ENCODE measurements at places on chromosomes 5 and 9.

DNA sequence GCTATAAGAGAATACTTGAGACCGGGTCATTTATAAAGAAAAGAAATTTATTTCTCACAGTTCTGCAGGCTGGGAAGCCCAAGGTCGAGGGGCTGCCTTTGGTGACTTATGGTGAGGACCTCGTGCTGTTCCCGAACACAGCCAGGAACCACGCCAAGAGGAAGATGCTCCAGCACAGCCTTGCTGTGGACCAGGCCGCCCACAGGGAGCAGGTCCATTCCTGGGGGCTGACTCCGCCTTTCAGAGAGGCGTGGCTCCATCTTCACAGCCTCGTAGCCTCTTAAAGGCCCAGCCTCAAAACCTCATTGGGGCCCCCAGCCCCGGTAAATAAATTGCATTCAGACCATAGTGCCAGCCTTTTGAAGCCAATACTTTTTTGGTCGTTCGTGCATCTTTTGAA, 93.5 kb upstream of the CACNA1B start:
- no peak for DNase-seq

- no peak for DNase-seq
Observed at GRCh38 chr5:136192526-136193321, at the start of gene SMIM32. SMIM32 (minus strand) TSS chr5:136193162; CDS start chr5:136192524, 638 bp downstream.

- no peak for DNase-seq
Observed at GRCh38 chr5:102531506-102531905, 32.7 kb upstream of the SLCO6A1 start.

DNA sequence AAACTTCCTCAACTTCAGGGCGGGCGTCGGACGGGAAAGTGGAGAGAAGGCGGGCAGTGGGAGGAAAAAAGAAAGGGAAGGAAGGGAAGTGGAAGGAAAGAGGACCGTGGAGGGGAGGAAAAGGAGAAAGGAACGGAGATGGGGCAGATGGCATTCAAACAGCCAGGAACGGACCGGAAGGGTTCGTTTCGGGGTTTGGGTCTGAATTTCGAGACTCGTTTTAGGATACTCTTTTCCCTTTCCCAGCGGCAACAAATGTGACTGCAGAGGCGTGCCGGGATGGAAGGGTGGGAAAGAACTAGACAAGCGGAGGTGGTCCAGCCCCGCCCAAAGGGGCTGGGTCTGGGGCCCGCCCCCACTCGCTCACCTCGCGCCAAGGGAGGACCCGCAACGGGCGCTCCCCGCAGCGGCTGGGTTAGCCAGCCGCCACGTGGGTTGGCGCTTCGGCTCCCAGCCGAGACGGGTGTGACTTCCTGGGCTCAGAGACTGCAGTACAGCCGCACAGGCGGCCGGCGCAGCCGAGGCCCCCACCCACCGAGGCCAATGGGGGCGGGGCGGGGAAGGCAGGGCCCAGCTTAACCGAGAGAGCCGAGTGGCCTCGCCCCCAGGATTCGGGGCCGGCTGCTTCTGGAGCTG, 2.7 kb downstream of the VCAN start:
- DNase-seq: no peak

- no peak for DNase-seq
Observed at GRCh38 chr9:135584371-135584770, 22.8 kb downstream of the PAEP start.

DNA sequence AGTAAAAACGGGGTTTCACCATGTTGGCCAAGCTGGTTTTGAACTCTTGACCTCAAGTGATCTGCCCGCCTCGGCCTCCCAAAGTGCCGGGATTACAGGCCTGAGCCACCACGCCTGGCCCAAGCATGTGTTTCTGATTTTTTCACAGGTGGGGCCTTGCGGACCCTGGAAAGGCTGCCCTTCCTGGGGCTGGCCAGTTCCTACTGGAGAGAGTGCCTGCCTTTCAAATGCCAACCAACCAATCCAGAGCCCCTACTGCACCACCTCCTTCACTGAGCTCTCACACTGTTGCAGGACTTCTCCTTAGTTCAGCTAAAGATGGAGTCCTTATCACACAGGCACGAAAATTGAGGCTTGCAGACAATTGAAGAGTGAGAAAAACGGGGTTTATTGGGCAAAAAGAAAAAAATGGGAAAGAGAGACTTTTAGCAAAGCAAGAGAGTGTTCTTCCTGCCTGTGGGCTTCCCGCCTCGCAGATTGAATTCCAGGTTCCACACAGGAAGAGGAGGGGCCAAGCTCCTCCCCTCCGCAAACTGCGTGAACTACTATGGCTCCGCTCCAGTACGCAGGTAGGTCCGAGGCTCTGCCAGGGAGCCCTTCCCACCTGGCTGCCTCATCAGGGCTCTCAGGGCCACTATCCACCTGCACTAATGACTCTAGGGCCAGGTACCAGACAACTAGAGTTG, 8.3 kb upstream of the CMBL start:
- DNase-seq: no peak

GRCh38 chr5:59092758-59093157, 509.9 kb downstream of the RAB3C start:
- no peak for DNase-seq
